Uterus (tissue), 4 donors: ENCODE measurements at places on chromosomes 7 and 10.

GRCh38 chr7:11690395-11690794, 141.6 kb downstream of the THSD7A start:
- DNase-seq, result no peak

- DNase-seq, result no peak
Observed at GRCh38 chr7:135706038-135706742, 21.8 kb downstream of the SLC13A4 start.

GRCh38 chr7:50589364-50589763, 24.2 kb upstream of the DDC start:
- no peak for DNase-seq

DNA sequence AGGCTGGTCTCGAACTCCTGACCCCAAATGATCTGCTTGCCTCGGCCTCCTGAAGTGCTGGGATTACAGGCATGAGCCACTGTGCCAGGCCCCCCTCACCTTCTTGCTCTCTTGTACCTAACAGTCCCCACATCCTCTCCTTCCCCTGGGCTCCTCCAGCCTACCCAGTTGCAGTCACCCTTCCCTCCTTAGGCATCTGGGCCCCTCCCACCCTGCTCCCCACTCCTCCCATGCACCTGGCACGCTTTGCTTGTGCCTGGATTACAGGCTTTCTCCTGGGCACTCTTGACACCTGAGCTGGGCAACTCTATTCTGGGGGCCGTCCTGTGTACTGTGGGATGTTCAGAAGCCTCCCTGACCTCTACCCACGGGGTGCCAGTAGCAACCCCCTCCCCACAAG, 3.0 kb downstream of the CLDN15 start:
- DNase-seq, result no peak

DNA sequence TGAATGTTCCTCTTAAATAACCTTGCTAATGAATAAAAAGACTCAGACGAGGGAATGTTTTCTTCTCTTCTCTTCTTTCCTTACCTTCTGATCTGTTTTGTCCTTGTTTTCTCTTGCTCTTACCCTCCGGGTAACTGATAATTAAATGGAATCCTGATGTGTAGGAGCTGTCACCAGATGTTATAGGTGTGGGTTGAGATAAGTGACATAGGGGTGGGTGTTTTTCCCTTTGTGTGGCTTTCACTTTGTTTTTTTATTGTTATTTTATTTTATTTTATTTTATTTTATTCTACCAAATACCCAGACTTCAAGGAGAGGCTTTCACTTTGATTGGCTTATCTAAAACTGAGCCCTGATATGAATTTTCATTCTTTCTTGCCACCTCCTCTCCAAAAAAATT, 25.5 kb downstream of the ANLN start:
- no peak for DNase-seq

GRCh38 chr10:8044331-8044907, 10.1 kb upstream of the GATA3 start:
- DNase-seq, result no peak

DNA sequence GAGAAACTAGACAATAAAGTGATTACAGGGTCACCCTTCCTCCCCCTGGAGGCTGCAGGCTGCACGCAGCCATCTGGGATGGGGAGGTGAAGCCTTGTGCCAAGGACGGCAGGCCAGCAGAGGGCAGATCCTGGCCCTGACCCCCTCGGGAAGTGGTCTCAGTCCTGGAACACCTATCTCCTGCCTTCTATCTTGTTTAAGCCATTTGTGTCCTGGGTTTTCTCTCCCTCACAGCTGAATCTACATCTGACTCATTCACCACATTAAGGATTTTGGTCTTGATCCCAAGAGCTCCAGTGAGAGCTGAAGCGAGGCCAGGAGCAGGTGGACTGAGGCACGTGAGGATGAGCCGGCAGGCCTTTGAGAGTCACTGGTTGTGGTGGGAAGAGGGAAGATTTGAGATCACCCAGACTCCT, 16.4 kb upstream of the PARP12 start:
- peak; percentile 71 for DNase-seq

DNA sequence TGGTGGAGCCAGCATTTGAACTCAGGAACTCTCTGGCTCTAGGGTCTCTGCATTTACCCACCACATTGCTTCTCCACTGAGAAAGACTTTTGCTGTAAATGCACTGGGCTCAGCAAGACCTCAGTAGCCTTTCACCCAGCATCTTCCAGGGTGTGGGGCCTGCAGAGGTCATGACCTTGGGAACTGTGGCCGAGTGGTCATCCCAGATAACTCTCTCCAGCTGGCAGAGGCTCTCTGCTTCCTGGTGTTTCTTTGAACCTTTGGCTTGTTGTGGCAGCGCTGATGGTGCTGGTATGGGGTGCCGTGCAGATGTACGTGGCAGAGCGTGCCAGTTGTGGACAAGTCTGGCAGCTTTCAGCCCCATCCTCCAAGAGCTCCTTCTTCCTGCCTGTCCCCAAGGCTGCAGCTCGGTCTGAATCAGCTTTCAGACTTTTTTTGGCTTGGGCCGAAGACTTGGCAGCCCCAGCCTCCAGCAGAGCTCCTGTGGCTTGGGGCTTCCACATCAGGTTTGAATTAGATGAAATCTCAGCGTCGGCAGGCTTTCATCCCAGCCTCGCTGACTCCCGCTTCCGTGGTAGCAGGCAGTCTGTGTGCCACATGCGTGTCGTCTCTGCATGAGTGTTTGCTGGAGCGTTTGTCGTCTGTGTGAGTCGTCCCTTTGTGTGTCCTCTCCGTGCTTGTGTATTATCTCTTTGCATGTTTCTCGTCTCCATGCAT, 21.5 kb downstream of the ADAMTS14 start:
- peak; percentile 60 for DNase-seq

GRCh38 chr7:115300231-115300870, 378.5 kb downstream of the MDFIC start:
- DNase-seq, result no peak
